Activated naive CD4-positive, alpha-beta T cell treated with anti-CD3 and anti-CD28 coated beads, Interleukin-2, amount 10 ng/mL, durations not matched to agents 5 hours and 36 hours (primary cell): ENCODE measurements at places on chromosomes 12 and 14. TPM values are rescaled to one million over a fixed set of nuclear protein-coding genes. Genes with fewer than 3 reads are reported as not detected.

Gene KRT78
- total RNA-seq: not detected

Gene KRT2
- not detected for total RNA-seq

Gene CMKLR1
- not detected for total RNA-seq

Gene PLEKHD1
- total RNA-seq: 0.15 TPM

Gene GLT8D2
- total RNA-seq: 0.22 TPM

Gene JPH4
- 0.10 TPM for total RNA-seq

Gene CIROP
- not detected for total RNA-seq

Gene CCDC175
- not detected for total RNA-seq

Gene ADGRD1
- total RNA-seq: not detected

Gene ADAM21
- not detected for total RNA-seq

Gene TMEM132C
- total RNA-seq: not detected

Gene SLC25A21
- total RNA-seq: not detected

Gene TUBA1A
- 80.2 TPM for total RNA-seq

Gene PAWR
- total RNA-seq: 4.0 TPM

Gene RAB15
- total RNA-seq: 6.6 TPM

Gene TAS2R31
- total RNA-seq: 2.4 TPM

Gene PTPN6
- total RNA-seq: 394 TPM

Gene HOTAIR
- total RNA-seq: not detected

Gene ARHGAP9
- 211 TPM for total RNA-seq

Gene GPR162
- 0.17 TPM for total RNA-seq

Gene ZCCHC8
- 39.8 TPM for total RNA-seq

Gene DEGS2
- total RNA-seq: 0.29 TPM

Gene TAS2R9
- total RNA-seq: not detected
